Activated CD8-positive, alpha-beta memory T cell treated with anti-CD3 and anti-CD28 coated beads, Interleukin-2, amount 10 ng/mL, durations not matched to agents 7 days and 5 days (primary cell): ENCODE measurements at places on chromosomes 3 and 15. TPM values are rescaled to one million over a fixed set of nuclear protein-coding genes. Genes with fewer than 3 reads are reported as not detected.

DNA sequence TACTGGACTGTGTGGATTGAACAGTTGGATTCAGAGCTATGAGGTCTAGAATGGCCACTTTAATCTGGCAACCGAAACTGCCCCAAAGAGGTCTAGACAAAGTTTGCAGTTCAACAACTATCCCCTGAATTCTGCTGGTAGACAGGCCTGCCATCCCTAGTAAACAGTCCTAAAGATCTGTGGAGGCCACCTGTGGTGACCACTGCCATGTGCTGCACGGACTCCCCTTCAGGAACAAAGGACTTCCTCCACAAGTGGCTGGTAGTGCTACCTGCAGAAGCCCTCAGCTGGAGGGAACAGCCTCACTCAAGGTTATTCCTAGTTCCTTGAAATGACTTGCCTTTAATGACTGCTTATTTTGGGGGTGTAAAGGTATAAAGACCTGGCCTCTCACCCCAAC is 6.1 kb downstream of the TNFAIP8L3 start:
- H3K27me3 ChIP-seq: peaks cover 65% of the 10 kb centered on the region
- H3K36me3 ChIP-seq: no peaks in the 10 kb centered on the region
- no peak for DNase-seq

GRCh38 chr3:67001086-67001861 is 3.2 kb downstream of the KBTBD8 start:
- peaks cover 7% of the 10 kb centered on the region for H3K27me3 ChIP-seq
- peaks cover 41% of the 10 kb centered on the region for H3K36me3 ChIP-seq
- H3K4me1 ChIP-seq: peaks cover 51% of the 10 kb centered on the region

DNA sequence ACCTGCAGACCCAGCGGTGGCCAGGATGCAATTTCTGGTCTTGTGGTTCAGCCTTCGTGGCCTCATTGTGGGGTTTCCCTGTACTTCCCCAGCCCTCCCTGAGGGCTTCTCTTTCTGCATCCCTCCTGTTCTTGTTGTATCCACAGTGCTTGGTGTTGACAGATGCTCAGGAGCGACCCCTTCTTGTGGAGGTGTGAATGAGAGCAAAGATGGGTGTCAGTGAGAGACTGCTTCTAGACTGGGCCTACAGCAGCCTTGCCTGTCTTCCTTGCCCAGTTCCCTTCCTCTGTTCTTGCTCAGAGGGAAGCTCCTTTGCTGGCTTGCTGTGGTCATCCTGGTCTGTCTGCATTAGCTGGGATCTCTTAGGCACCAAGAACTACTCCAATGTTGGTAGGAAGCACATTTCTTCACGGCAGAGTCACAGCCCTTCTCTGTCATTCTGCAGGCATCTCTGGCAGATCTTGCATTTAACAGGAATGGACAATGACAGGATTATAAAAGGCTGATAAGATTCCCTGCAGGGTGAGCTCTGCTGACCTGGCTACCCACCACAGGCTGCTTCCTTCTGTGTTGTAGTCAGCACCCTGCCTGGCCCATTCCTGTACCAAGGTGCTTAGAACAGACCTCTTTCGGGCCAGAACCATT is 317.8 kb upstream of the C2CD4B start:
- peak; percentile 57 for DNase-seq
- H3K4me3 ChIP-seq: no peak overlapping the region

DNA sequence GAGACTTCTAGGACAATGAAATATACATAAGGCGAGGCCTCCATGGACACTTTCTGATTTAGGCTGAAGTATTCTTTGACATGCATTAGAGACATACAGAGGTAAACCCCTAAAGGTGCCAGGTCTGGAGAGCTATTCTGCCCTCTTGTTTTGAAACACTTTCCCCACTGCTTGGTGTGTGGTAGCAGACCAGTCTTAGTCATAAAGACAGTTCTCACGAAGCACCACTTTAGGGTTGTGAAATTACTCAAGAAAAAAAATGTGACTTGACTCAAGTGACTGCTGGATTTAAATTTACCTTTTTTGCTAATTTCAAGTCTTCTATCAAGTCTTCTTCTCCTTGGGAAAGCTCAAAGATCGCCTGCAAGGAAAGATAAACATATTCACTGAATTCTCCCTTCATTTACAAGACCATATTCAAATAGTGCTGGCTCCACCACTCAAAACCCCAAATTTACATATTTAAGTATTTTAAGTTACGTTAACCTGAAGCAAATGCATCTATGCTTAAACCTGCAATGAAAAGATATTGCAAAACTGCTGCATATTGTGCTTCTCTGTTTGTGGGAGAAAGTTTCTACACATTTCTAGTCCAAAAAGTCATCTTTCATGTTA is 48.4 kb downstream of the ARHGEF3 start:
- H3K36me3 ChIP-seq: peaks cover 81% of the 10 kb centered on the region
- peaks cover 61% of the 10 kb centered on the region for H3K4me1 ChIP-seq
- DNase-seq: peak; percentile 84
- H3K27me3 ChIP-seq: no peaks in the 10 kb centered on the region
- peak overlapping the region; percentile 84 for H3K4me3 ChIP-seq

KIF15 gene
- total RNA-seq: 48.7 TPM

DNA sequence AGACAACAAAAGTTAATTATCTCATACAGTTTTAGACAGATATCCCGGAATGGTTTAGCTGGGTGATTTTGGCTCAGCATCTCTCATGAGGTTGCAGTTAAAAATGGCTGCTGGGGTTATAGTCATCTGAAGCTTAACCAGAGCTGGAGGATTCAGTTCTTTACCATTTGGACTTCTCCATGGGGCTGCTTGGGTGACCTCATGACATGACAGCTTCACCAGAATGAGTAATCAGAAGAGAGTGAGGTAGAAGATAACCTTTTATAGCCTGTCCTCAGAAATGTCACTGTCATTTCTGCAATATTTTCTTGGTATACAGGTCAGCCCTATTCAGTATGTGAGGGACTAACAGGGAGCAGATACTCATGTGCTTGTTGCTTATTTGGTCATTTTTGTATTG is 30.9 kb downstream of the TFG start:
- DNase-seq: no peak
- H3K4me3 ChIP-seq: no peak overlapping the region
- H3K36me3 ChIP-seq: peaks cover 42% of the 10 kb centered on the region
- peaks cover 9% of the 10 kb centered on the region for H3K4me1 ChIP-seq
- no peak overlapping the region for H3K27ac ChIP-seq
- no peaks in the 10 kb centered on the region for H3K27me3 ChIP-seq

GASK1A gene
- not detected for total RNA-seq

DNA sequence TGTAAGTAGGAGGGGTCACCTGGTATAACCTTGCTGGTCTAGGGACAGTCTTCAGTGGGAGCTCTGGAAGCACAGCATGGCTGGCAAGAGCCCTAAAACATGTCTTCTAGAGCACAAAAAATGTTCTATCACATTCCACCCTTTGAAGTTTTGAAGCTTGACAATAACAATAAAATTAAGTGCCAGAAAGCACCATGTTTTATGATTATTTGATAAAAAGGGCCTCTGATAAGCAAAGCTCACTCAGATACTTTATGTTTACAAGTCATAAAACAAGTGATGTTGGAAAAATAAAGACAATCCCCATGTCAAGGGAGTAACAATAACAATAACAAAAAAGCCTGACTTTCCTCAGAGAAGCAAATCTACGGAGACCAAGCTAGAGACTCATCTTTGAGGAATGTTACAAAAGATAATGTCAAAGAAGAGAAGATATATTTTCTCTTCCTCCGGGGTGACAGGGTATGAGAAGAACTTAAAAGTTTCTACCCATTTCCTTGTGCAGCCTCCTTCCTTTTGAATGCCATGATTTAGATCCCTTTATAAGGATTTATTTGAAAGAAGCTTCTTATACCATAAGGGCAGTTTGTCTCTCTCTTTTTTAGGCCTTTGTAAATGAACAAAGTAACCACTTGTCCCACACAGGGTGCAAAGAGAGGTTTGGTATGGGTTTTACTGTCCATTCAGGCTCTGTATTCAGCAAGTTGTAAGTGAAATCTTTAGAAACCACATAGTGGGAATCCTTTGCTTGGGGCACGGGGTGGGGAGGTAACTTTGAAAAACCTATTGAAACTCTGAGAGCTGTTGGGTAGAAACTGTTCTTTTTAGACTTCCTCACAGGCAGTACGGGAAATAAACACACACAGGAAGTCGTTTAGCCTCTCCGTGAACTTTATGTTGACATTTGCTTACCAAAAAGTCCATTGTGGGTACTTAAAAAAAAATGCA is 109.6 kb upstream of the RBMS3 start:
- peaks cover 8% of the 10 kb centered on the region for H3K4me1 ChIP-seq
- DNase-seq: no peak
- no peaks in the 10 kb centered on the region for H3K36me3 ChIP-seq

SHC4 gene
- 9.8 TPM for total RNA-seq

DNA sequence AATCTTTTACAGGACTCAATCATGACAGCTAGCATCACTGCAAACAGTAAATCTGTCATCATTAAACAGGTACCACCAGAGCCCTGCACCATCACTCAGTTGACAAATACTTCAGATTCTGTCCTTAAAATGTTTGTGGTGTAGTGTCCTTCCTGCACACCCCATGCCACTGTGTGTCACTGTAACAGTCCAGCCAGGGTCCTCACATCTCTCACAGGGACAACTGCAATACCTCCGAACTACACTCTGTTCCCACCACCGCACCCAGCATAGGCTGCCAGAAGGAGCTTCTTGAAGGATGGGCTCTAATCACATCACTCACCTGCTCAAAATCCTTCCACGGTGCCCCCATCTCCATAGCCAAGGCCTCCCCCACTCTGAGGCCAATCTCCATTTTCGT is 90.2 kb upstream of the FGF12 start:
- H3K27ac ChIP-seq: no peak overlapping the region
- peaks cover 12% of the 10 kb centered on the region for H3K27me3 ChIP-seq
- DNase-seq: no peak
- H3K4me1 ChIP-seq: peaks cover 25% of the 10 kb centered on the region

DNA sequence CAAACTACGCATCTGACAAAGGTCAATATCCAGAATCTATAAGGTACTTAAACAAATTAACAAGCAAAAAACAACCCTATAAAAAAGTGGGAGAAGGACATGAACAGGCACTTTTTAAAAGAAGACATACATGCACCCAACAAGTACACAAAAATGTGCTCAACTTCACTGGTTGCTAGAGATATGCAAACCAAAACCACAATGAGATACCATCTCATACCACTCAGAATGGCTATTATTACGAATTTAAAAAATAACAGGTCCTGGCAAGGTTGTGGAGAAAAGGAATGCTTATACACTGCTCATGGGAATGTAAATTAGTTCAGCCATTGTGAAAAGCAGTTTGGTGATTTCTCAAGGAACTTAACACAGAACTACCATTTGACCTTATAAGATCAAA is 175.6 kb upstream of the MLF1 start:
- no peak overlapping the region for H3K27ac ChIP-seq
- H3K4me1 ChIP-seq: no peaks in the 10 kb centered on the region
- DNase-seq: no peak
- H3K36me3 ChIP-seq: peaks cover 9% of the 10 kb centered on the region
- H3K27me3 ChIP-seq: no peaks in the 10 kb centered on the region

DNA sequence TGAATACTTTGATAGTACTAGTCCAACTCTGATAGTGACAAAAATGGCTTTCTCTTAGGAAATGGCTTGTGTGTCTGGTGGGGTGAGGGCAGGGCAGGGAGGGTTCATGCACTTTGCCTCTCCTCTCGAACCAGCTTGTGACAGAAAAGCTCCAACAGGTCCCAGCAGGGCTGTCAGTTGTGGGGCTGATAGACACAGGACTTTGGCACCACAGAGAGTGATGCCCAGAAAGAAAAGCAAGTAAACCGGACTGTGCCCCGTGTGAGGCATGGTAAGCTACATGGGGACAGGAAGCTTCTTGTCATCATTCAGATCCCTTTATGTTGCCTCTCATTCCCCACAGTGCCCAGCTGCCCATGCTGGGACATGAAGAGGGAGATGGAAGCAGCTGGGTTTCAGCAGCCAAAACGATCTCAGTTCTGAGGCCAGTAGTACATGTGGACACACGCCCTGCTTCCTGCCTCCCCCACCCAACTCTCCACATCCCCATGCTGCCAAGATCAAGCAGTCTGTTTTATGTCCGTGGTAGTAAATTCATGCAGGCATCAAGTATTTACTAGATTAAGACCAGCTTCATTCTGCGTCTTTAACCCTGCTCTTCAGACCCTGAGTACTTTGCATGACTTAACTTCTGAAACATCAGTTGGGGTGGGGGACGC is 29.7 kb upstream of the LIPC start:
- H3K36me3 ChIP-seq: no peaks in the 10 kb centered on the region
- H3K4me3 ChIP-seq: no peak overlapping the region
- no peak for DNase-seq
- H3K27me3 ChIP-seq: peaks cover 3% of the 10 kb centered on the region
- no peak overlapping the region for H3K27ac ChIP-seq

CERS3 gene
- not detected for total RNA-seq

DNA sequence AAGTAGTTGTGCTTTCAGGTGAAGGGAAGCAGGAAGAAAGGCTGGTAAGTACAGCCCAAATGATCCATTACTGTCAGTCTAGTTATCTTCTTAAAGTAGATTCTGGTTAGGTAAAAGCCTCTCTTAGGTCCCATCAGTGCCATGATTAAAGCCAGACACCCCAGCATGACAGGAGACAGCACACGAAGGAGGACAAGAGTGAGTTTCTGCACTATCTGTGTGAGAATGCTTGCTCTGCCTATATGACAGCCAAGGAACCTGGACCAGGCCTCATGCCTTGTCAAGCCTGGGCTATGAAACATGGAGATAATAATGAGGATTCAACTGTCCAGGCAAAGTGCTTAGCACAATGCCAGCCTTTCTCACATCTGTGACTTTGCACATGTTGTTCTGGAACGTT is 13.5 kb upstream of the FILIP1L start:
- no peak overlapping the region for H3K27ac ChIP-seq
- peaks cover 7% of the 10 kb centered on the region for H3K36me3 ChIP-seq
- peaks cover 7% of the 10 kb centered on the region for H3K4me1 ChIP-seq
- H3K4me3 ChIP-seq: no peak overlapping the region

CCK gene
- not detected for total RNA-seq

DNA sequence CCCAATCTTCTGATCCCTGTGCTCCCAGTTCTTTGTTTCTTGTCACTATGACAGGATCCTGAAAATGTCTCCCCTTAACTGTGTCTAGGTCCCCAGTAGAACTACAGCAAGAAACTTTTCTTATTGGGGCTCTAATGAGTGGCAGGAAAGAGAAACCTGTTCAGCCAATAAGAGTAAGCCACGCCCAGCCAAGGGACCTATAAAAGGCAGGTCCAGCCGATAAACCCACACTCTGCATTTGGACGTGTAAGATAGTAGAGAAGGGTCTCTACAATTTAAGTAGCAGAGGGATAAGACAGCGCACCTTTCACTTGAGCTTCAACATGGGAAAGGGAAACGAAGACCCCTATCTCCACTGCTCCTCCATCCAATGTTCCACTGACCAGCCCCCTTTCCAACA is 149.9 kb downstream of the LMLN start:
- no peak overlapping the region for H3K4me3 ChIP-seq
- H3K4me1 ChIP-seq: peaks cover 17% of the 10 kb centered on the region
- H3K36me3 ChIP-seq: peaks cover 21% of the 10 kb centered on the region
- H3K27me3 ChIP-seq: peaks cover 49% of the 10 kb centered on the region
- DNase-seq: no peak

GRCh38 chr3:16523778-16524177 is 10.3 kb upstream of the RFTN1 start:
- H3K4me1 ChIP-seq: peaks cover 46% of the 10 kb centered on the region
- no peak overlapping the region for H3K27ac ChIP-seq
- DNase-seq: no peak
- no peak overlapping the region for H3K4me3 ChIP-seq
- H3K27me3 ChIP-seq: no peaks in the 10 kb centered on the region
